ENCODE measurements at places on chromosomes 7 and 10.

GRCh38 chr10:30831426-30831825 lies 200.2 kb downstream of the ZNF438 start:
- DNase-seq, result no peak

- no peak for DNase-seq
Observed at GRCh38 chr7:151484971-151485707, 34.6 kb downstream of the RHEB start.

DNA sequence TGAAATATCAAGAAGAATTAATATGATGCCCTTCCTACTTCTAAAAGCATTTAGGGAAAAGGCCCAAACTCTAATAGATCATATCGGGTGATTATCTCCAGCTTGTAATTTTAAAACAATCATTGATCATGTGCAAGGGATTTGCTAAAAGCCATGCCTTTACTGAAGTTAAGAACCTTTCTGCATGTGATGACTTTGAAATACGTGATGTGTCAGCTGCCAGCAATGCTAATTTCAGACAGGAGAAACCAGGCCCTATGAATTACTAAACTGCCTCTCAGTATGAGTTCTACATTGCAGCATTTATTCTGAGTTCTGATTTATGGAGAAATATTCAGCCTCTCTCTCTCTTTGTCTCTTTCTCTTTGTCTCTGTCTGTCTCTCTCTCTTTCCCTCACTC lies 203.6 kb upstream of the AKR1E2 start:
- no peak for DNase-seq

DNA sequence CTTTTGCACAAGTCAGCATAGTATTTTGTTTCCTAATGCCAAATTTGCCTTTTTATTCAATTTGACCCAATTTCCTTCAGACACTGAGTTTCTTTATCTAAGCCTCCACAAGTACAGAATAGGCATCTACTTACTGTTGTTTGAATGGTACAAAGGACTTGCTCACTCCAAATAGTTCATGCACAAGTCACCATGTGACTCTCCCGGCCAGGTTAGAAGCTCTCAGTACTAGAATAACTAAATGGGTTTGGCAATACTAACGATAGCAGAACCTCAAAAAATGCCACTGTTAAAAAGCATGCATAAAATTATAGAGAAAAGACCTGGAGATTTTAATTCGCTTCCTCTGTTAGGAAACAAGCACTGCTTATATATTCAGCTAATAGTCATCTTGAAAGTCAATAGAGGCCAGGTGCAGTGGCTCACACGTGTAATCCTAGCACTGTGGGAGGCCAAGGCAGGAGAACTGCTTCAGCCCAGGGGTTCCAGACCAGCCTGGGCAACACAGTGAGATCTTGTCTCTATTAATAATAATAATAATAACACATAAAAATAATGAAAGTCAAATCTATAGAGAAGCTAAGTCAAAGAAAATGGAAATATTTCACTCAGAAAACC lies 335.8 kb upstream of the MBL2 start:
- DNase-seq, result no peak

- no peak for DNase-seq
Observed at GRCh38 chr7:20470726-20471125, 140.0 kb downstream of the ITGB8 start.

DNA sequence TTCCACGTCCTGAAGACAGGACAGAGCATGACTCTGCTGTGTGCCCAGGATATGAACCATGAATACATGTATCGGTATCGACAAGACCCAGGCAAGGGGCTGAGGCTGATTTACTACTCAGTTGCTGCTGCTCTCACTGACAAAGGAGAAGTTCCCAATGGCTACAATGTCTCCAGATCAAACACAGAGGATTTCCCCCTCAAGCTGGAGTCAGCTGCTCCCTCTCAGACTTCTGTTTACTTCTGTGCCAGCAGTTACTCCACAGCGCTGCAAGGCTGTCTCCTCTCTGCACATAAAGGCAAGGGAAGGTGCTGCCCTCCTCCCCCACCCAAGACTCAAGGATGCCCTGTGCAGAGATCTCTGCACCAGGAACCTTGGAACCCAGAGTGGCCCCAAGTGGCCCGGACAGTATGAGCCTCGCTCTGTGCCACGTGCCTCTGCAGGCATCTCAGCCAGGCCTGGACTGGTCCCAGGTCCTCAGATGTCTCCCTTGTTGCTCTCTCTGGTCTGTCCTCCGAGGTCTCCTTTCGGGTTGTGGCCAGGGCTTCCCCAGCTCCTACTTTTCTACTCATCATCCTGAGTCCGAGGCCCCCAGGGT lies 230.3 kb upstream of the PRSS58 start:
- no peak for DNase-seq

GRCh38 chr7:1616741-1617140 lies 46.9 kb upstream of the PSMG3 start:
- DNase-seq, result no peak

DNA sequence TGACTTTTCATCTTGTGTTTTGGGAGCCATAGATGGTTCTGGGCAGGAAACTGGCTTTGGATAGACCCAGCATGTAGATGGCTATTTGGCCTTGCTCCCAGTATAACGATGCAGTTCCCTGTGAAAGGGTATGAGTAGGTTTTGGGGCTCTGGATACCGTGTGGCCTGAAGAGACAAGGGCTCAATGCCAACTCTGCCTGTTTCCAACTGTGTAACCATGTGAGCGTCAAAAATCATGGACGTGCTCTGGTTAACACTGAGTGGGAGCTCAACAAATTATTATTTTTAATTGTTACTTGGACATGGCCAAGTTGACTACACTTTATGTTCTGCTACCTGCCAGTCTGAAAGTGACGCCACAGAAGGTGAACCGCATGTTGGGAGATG lies 41.8 kb downstream of the EGFR start:
- DNase-seq, result no peak

DNA sequence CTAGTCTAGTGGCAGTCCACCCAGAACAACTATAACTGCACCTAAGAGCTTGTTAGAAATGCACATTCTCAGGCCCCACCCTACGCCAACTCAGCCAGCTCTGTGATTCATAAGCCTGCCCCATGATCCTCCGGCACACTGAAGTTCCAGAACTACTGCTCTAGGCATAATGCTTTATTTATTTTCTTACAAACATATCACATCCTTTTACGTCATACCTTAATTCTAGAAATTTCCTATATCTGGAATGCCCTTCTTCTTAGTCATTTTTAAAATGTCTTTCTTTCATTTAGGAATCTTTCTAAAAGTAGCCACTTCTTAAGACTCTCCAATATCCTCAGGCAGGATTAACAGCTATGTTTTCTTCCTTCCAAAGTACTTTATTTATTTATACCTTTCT lies 480.1 kb downstream of the INHBA start:
- no peak for DNase-seq

GRCh38 chr10:91743465-91743864 lies 54.8 kb upstream of the TNKS2 start:
- no peak for DNase-seq

GRCh38 chr7:2978408-2978807 lies 65.3 kb downstream of the CARD11 start:
- DNase-seq, result peak; percentile 32

DNA sequence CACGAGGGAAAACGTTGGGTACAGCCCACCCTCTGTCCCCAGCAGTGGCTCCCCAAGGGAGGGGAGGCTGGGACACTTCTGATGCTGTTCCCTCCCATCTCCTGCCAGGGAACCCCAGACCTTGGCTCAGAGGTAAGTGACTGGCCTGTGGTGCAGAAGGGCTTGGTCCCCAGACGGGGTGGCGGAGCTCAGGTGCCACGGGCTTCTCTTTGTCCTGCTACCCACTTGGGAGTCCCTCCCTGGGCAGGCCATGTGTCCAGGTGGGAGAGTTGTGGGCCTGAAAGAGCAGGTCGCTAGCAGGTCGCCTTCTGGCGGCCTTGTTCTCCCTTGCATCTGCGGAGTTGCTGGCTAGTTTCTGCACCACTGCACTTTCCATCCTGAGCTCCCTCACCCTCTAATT lies 10.1 kb downstream of the ATP5MF start:
- DNase-seq, result no peak

DNA sequence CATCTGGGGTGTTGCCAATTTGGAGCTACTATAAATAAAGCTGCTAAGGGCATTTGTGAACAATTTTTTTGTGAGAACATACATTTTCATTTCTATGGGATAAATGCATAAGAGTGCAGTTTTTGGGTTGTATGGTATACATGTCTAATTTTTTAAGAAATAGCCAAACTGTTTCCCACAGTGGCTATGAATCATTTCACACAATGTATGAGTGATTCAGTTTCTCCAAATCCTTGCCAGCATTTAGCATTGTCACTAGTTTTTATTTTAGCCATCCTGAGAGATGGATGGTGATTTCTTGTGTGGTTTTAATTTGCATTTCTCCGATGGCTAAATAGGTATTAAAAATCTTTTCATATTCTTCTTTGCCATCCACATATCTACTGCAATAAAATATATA lies 105.3 kb downstream of the AMPH start:
- DNase-seq, result no peak

- no peak for DNase-seq
Observed at GRCh38 chr7:117690147-117690546, 183.1 kb downstream of the CTTNBP2 start.

GRCh38 chr7:20089431-20089830 lies 127.8 kb downstream of the MACC1 start:
- no peak for DNase-seq

DNA sequence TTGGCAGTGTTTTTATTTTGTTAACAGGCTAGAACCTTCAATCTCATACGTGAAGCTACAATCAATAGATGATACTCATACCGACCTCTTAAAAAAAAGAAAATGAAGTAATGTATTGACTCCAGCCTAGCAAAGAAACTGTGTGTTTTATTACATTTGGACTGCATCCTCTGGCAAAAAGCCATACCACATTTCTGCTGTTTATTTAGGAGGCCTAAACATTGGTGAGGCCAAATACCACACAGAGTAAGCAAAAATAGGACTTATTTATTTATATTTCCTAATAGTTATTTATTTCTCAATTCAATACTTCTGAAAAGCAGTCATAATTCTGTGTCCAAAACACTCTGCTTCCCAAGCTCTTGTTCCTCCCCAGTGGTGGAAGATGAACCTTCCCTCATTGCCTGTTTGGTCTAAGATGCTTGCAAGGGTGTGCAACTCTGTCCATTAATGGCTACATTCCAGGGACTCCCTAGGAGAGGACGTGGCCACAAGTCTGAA lies 398.8 kb upstream of the KLF6 start:
- DNase-seq, result no peak

- no peak for DNase-seq
Observed at GRCh38 chr7:91383053-91383904, 119.0 kb downstream of the FZD1 start.

- DNase-seq, result no peak
Observed at GRCh38 chr10:122462533-122463465, 1.4 kb downstream of the HTRA1 start.

DNA sequence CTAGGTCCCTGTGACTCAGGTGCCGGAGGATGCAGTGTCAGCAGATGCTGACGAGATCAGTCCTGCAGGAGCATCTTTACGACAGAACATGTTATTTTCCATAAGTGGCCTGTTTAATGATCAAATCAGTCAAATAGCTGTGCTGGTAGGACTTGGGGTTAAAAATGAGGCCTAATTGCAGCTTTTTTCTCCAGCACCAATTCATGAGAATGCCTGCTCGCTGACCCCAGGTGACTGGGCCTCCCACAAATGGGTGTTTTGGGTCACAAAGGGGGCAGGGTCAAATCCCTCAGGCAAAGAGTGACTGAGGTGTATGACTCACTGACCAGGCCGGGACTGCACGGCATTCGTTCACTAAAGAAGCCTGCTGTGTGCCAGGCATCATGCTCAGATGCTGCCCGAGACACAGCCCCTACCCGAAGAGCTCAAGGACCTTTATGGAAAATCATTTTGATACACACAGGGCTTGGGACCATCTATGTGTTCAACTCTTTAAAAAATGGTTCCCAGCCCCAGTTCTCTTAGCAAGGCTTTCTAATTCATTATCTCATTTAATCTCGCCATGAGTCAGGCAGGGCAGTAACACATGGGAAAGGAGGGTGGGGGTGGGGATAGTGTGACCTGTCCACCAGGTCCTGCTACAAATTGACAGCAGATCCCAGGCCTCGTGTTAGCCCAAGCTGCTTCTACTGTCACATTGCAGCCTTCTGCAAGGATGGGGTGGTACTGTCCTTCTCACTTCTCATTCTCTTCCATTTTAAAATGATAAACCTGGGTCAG lies 21.1 kb downstream of the ZNF775 start:
- no peak for DNase-seq

DNA sequence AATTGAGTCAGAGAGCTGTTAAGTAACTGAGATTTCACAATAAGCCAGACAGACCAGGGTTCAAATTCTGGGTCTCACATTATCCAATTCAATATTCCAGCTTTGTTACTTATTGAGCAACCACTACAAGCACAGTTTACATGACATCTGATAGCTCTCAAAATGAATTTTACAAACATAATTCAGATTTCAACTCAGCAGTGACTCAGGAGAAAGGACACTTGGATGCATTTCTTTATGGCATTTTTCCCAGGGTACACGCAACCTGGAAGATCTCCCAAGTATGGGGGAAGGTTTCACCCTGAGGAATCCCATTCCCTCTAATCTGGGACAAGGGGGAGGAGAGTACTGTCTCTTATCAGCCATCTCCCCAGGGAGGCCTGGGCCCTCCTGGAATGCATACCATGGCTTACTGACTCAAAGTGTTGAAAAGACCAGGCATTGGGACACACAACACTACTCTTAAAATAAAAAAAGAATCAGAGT lies 102.4 kb downstream of the CFTR start:
- DNase-seq, result no peak

- DNase-seq, result no peak
Observed at GRCh38 chr10:94115725-94116124, 122.0 kb downstream of the PLCE1 start.

- DNase-seq, result no peak
Observed at GRCh38 chr7:94300176-94300835, 94.4 kb upstream of the COL1A2 start.

DNA sequence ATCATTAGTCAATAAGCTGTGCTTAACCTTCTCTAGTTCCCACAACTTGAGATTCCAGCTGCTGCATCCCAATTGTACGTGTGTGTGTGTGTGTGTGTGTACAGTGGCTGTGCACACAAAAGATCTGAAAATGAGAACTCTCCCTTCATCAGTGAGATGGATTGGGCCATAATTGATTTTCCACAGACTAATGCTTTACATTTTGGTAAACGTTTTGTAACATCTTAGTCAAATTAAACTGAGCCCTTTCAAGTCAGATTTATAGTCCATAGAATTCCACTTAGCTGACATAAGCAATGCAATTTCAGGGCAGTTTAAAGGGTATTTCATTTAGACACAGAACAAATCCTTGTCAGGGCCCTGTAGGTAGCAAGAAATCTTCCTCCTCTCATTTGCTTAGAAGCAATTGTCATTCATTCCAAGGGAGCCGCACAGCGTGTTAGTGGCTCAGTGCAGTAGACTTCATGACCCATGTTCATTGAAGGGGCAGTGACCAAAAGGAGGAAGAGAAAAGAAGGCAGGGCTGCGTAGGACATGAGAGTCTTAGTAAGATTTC lies 1123.5 kb upstream of the AUTS2 start:
- no peak for DNase-seq
